ENCODE measurements at places on chromosomes 1 and 21. TPM values are rescaled to one million over a fixed set of nuclear protein-coding genes. Genes with fewer than 3 reads are reported as not detected.

GRCh38 chr1:158077411-158078256, 84.2 kb downstream of the KIRREL1 start:
- no peak for DNase-seq

- DNase-seq: no peak
Observed at GRCh38 chr1:155695072-155695471, 6.2 kb downstream of the DAP3 start.

- no peak for DNase-seq
Observed at GRCh38 chr1:191152776-191153175, 675.1 kb upstream of the BRINP3 start.

GRCh38 chr1:3313576-3313950, 140.9 kb upstream of the ARHGEF16 start:
- DNase-seq: no peak

DNA sequence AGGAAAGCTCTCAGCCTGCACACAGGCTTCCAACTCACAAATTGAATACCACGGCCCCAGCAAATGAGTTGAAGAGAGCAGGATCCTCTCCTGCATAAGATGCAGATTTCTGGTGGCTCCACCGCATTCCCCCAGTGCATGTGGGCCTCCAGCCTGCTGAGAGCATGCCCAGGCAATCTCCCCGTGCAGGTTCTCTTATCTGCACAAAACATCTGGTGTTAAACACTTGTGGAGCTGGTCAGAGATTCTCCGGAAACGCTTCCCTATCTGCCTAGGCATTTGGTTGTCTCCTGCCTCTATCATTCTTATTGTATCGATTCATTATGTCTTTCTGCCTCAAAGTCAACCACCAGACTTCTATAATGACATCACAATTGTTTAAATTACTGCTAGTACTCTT, 1349.0 kb upstream of the B3GALT2 start:
- DNase-seq: no peak

GRCh38 chr1:151616505-151616849, 4.6 kb downstream of the SNX27 start:
- no peak for DNase-seq

Gene KRTAP7-1
- not detected for total RNA-seq

Gene OR2AJ1
- not detected for total RNA-seq
